Progenitor cell of endocrine pancreas (in vitro differentiated cells): ENCODE measurements at places on chromosomes 4 and X. TPM values are rescaled to one million over a fixed set of nuclear protein-coding genes. Genes with fewer than 3 reads are reported as not detected.

DNA sequence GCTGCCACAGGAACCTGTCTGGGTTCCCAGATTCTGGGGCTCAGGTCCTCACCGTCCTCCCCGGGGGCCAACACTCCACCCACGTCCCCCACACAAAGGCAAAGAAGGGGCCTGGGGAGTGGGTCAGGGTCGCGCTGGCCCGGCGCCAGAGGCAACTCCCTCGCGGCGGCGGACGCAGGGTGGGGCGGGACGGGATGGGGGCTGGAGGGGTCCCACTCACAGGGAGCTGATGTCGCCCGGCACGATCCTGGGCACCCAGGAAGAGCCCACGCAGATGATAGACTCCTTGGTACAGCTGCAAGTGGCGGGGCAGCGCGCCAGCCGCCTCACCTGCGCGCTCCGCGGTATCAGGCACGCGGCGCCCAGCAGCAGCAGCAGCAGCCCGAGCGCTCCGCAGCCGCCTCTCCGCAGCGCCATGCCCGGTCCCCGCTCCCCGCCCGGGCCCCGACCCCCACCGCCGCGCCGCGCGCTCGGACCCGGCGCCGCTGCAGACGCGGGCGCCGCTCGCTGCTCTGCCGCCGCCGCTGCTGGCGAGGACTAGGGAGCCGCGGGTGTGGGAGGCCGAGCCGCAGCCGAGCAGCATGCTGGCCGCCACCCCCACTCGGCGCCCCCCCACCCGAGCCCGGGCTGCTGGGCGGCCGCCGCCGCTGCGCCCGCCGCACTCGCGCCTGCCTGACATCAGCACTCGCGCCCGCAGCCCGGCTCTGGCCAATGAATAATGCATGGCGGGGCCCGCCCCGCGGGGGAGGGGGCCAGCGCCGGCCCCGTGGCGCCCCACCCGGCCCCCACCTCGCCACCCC lies at the start of gene LGI2:
TSS of gene LGI2 (minus strand) at position 670 of the 800 bp plus-strand sequence. CDS start at position 417, 253 bp downstream.
- H3K4me3 ChIP-seq: peak within 1 kb of the TSS; percentile 78
- H3K27ac ChIP-seq: peak within 1 kb of the TSS; percentile 79
- peaks cover 43% of the 10 kb centered on the region for H3K27me3 ChIP-seq
- DNase-seq: peak; percentile 41

DNA sequence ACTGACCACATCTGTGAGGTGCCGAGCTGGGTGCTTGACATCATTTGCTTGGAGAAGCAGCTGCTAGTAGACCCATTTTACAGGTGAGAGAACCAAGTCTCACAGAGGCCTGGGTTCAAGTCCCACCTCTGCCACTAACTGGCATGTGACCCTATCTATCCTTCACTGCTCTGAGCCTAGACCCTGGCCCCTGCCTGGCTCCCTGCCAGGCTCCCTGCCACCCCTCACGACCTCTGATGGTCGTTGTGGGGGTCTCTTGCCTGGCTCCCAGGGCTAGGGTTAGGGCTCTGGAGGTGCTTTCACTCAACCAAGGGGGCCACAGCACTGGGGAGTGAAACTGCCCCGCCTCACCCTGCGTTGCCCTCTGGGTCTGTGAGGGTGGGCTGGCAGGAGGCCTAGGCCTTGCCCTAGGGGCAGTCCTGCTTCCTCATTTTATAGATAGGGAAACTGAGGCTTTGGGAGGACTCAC lies 7.2 kb upstream of the ADD1 start:
- no peak for DNase-seq
- no peaks in the 10 kb centered on the region for H3K27me3 ChIP-seq
- H3K36me3 ChIP-seq: peaks cover 5% of the 10 kb centered on the region
- H3K4me3 ChIP-seq: no peak overlapping the region
- no peak overlapping the region for H3K27ac ChIP-seq

DNA sequence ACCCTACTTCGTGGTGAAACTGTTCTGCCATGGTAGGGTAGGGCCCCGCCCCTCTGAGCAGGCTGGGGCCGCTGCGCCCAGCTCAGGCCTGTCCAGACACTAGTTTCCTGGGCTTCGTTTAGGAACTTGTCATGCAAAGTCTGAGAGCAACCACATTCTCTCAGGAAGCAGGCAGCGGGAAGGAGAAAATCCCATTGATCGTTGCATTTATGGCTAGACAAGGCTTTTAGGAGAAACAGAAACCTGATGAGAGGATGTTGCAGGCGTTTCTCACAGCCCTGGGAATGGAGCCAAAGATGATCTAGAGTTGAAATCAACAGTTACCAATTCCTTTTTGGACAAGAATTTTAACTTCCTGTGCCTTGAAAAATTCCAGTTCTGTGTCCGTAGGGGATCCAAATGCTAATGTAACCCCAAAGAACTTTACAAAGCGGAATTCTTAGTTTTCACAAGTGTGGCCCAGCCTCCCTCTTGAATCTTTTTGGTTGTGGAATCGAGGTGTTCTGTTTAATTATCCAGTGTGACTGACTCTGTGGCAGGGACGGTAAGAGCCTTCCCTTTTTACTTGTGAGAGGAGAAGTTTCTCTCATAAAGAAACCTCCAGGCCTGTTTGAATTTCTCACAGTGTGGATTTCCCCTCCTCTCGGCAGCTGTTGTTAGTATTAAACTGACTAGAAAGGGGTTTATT lies 4.5 kb upstream of the CXCL9 start:
- no peak overlapping the region for H3K4me3 ChIP-seq
- H3K36me3 ChIP-seq: no peaks in the 10 kb centered on the region
- H3K4me1 ChIP-seq: peaks cover 4% of the 10 kb centered on the region

GRCh38 chr4:67770422-67770821 lies 16.2 kb upstream of the GNRHR start:
- H3K27me3 ChIP-seq: no peaks in the 10 kb centered on the region
- H3K27ac ChIP-seq: no peak overlapping the region
- H3K4me3 ChIP-seq: no peak overlapping the region

DNA sequence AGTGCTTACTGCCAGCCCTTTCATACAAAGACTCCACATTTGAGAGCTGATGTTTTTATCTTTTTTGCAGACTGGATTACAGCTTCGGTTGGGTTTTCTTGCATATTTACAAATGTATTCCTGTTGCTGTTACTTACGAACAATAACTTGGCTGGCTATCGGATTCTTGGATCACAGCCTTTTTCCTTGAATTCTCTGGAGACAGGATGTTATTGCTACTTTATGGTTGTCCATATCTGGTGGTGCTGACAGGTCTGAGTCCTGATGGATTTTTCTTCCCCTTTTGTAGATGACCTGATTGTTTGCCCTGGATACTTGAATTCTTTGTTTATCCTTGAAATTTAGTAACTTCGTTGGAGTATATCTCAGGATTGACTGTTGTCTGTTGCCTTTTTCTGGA lies 77.7 kb downstream of the PDK3 start:
- no peak for DNase-seq
- H3K4me3 ChIP-seq: no peak overlapping the region
- H3K27ac ChIP-seq: no peak overlapping the region
- peaks cover 69% of the 10 kb centered on the region for H3K27me3 ChIP-seq
- peaks cover 17% of the 10 kb centered on the region for H3K36me3 ChIP-seq

GRCh38 chr4:128386761-128387599 lies 99.4 kb upstream of the PGRMC2 start:
- no peak for DNase-seq
- no peak overlapping the region for H3K27ac ChIP-seq
- H3K27me3 ChIP-seq: no peaks in the 10 kb centered on the region
- H3K36me3 ChIP-seq: no peaks in the 10 kb centered on the region
- H3K4me1 ChIP-seq: peaks cover 7% of the 10 kb centered on the region
- H3K4me3 ChIP-seq: no peak overlapping the region

GRCh38 chr4:87057835-87058355 lies 123.1 kb downstream of the AFF1 start:
- H3K4me1 ChIP-seq: peaks cover 50% of the 10 kb centered on the region
- H3K36me3 ChIP-seq: peaks cover 8% of the 10 kb centered on the region
- H3K27ac ChIP-seq: no peak overlapping the region

GRCh38 chr4:152327606-152328453 lies 208.1 kb downstream of the FBXW7 start:
- no peak overlapping the region for H3K27ac ChIP-seq
- no peak overlapping the region for H3K4me3 ChIP-seq
- H3K36me3 ChIP-seq: peaks cover 17% of the 10 kb centered on the region
- H3K4me1 ChIP-seq: peaks cover 11% of the 10 kb centered on the region

DNA sequence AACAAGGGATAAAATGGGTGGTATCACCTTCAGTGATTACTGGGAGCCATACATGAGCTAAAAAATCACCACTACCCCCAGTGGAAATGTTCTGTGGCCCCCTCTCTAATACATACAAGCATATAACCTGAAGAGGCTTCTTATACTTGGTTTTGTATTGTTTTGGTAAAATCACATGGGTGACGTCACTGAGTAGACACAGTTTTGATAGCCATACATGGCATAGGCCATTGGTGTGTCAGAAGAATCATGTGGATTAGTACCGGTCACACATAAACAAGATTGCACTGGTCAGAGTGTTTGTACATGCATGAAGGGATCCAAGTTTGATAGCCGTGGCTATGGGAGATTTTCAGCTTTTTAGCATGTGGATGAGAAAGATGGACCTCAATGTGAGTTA lies 131.9 kb upstream of the RADX start:
- H3K4me3 ChIP-seq: no peak overlapping the region
- DNase-seq: no peak
- no peaks in the 10 kb centered on the region for H3K36me3 ChIP-seq
- H3K4me1 ChIP-seq: no peaks in the 10 kb centered on the region
- H3K27me3 ChIP-seq: no peaks in the 10 kb centered on the region

DNA sequence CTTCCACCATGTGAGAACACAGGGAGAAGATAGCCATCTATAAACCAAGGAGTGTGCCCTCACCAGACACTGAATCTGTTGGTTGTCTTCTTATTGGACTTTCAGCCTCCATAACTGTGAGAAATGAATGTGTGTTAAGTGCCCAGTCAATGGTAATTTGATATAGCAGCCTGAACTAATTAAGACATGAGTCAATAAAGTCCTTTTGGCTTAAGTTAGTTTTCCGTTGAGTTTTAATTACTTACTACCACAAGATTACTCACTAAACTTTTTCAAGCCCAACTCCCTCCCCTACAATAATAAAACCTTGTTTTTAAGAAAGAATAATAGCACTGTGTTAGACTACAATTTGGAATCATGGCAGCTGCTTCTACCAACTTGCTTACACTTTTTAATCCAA lies 324.2 kb downstream of the PCDH19 start:
- no peaks in the 10 kb centered on the region for H3K27me3 ChIP-seq
- H3K4me3 ChIP-seq: no peak overlapping the region
- peaks cover 6% of the 10 kb centered on the region for H3K4me1 ChIP-seq
- no peaks in the 10 kb centered on the region for H3K36me3 ChIP-seq

ABLIM2 gene
- total RNA-seq: 5.7 and 7.5 TPM in 2 replicates

GPM6B gene
- total RNA-seq: 20.4 and 21.8 TPM in 2 replicates
